ENCODE measurements at places on chromosomes 12 and 14.
A peak's percentile ranks its signal among the peaks of the same experiment; 100 is the strongest.

GRCh38 chr14:54450535-54450934, 9.4 kb upstream of the CNIH1 start:
- no peak for DNase-seq

- no peak for DNase-seq
Observed at GRCh38 chr12:52848661-52849255, at the start of gene KRT78. TSS of gene KRT78 (minus strand) at chr12:52848994. CDS start at chr12:52848930, 64 bp downstream.

GRCh38 chr12:8562310-8562709, 21.6 kb upstream of the CLEC4E start:
- DNase-seq = no peak

GRCh38 chr12:70122804-70123203, 120.4 kb upstream of the CNOT2 start:
- DNase-seq = no peak

DNA sequence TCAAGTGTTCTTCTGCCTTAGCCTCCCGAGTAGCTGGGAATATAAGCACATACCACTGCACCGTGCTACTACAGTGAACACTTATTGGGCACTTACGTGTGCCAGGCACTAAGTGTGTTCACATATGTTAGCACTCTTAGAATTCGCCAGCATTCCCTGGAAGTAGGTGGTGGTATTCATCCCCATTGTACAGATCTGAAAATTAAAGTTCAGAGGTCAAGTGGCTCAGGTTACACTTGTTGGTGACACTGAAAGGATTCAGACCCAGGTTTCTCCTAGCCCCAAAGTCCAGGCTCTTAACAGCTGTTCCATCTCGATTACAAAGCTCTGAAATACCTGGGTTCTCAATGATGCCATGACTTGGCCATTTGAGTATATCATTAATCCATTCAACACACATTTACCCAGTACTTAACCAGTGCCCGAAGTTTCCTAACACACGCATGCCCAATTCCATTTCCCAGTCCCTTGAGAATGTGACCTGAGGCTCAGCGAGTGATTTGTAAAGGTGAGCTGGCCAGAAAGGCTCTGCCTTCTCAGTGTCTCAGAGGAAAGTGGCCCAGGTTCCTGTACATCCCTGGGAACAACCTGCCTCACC, 4.8 kb downstream of the MVK start:
- no peak for DNase-seq

- no peak for DNase-seq
Observed at GRCh38 chr12:68306564-68306963, 25.6 kb downstream of the MDM1 start.

- DNase-seq = no peak
Observed at GRCh38 chr12:15931590-15932053, 20.5 kb downstream of the DERA start.

GRCh38 chr14:81363746-81364378, 36.3 kb downstream of the STON2 start:
- no peak for DNase-seq

GRCh38 chr14:91114079-91115065, 499 bp downstream of the DGLUCY start:
- peak; percentile 41 for DNase-seq

- DNase-seq = no peak
Observed at GRCh38 chr14:58488550-58488949, 61.0 kb downstream of the KIAA0586 start.

- no peak for DNase-seq
Observed at GRCh38 chr14:59699442-59699841, 122.8 kb upstream of the CCDC175 start.

DNA sequence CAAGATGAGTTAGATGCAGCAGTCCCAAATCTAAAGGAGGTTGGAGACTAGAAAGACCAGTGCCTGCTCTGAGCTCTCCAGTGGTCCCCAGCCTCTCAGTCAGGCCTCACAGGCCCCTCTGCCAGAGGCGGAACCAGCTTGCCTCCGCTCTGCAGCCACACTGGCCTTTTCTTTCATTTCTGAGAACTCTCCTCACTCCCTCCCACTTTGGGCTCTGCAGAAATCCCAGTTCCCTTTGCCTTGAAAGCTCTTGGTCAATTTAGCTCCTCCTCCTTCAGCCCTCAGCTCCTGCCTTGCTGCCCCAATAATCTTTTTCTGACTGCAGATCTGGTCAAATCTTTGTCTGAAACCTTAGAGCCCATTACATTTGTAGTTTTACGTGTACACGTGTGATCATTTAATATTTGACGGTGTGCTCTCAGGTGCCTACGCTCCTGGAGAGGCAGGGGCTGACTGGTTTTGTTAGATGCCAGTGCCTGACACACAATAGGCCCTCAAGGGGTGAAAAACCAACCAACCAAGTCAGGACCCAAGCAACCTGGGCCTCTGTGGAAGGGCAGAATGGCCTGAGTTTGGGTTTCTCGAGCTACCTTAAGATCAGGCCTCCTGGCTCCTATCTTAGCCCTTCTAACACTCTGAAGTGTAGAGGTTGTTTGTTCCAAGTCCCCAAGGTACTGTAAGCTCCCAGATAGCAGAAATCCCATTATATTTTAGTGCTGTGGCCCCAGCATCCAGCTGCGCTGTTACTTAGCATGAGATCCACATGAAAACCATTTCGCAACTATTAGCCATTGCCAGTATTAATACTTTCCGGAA, 1.1 kb upstream of the NUDT4 start:
- no peak for DNase-seq

DNA sequence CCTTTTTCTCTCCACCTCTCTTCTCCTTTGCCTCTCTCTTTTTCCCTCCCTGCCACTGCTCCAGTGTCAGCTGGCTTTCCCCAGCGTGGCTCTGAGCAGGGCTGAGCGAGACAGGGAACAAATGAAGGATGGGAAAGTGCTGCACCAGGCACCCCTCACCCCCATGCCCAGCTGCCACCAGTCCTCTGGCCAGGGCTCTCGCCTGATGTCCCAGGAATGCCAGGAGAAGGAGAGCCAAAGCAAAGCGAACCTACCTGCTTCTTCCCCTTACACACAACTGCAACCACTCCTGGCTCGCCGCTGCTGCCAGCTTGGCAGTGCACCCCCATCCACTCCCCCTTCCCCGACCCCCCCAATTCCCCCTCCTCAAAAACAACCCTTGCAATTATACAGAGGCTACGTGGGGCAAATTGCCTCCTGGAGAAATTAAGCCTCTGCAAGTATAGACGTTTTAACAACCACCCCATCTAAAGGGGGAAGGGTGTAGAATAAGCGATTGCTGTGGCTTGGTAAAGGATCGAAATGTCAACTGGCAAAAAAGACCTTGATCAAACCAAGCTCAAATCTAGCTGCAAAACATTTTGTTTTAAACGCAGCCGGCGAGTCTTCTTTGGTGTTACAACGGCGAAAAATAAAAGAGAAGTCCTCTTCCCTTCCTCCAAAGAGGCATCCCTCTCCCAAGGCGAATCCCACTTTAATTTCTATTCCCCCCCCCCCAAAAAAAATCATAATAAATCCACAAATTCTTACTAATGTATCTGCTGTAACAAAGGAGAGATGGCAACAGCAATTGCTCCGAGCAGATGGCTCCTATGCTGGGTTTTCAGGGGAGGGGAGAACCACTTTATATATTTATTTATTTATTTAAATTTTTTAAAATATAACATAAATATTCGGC, 2.9 kb downstream of the BCL11B start:
- DNase-seq = no peak

DNA sequence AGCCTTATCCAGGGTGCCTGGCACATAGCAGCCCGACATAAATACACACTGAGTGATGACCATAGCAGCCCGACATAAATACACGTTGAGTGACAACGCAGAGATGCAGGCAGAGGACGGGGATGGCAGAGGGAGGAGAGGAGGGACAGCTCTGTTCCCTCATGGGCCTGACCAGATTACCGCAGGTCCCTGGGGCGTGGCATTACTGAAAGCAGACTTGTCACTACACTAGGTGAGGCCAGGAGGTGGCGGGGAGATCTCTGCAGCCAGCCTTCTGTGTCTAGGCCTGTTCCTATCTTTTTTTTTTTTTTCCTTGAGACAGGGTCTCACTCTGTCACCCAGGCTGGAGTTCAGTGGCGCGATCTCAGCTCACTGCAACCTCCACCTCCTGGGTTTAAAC, 69.0 kb downstream of the HRK start:
- DNase-seq = no peak

- no peak for DNase-seq
Observed at GRCh38 chr14:75162631-75163030, 13.8 kb downstream of the TMED10 start.

DNA sequence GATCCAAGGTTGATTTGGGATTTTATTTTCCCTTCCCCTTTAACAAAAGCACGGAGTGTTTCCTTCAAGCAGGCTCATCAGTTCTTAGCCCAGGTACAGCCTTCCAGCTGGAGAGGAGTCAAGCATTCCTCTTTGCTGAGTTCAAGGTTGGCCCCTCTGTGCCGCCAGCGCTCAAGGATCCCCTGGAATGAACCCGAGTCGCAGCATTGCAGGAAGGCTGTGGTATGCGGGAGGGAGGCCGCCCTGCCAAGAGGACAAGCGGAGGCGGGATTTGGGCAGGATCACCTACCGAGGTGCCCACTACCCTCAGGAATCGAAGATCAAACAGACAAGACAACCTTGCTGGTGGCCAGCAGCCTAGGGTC, 53.9 kb upstream of the NCOR2 start:
- DNase-seq = no peak

DNA sequence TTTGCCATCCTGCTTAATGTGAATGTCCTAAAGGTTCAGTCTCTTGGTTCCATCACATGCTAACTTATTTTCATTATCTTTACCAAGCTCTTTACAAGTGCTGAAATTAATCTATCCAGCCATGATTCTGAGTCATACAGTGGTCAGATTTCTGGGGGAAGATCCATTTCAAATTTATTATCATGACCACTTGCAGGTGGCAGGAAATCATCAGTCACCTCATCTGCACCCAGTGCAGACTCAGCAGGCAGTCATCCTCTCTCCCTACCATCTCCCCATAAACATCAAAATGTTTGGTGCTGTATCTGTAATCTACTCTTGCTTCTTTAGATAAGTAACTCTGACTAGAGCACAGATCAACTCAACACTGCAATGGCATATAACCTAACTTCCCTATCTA, 23.5 kb downstream of the ATG14 start:
- no peak for DNase-seq

DNA sequence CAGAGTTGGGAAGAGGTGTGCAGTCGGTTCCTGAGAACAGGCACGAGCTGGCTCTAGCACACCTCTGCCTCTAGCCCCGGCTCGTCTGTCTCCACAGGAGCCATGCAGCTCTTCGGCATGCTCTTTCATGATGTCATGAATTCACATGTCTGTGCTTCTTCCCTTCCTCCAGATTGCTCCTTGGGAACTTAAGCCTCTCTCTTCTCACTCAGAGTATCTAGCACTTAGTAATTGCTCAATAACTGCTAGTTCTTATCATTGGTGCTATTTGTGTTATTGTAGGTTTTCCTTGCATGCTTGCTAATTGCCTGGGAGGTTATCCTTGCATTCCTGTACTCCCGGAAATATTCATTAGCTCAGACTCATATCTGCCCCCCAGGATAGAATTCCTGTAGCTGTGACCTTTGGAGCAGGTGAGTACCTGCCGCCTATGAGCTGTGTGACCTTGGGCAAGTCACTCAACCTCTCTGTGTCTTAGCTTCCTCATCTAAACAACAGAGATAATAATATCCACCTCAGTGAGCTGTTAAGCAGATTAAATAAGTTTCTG, 19.5 kb downstream of the FAM181A start:
- DNase-seq = no peak

GRCh38 chr12:95790917-95791849, 619 bp upstream of the NTN4 start:
- no peak for DNase-seq

DNA sequence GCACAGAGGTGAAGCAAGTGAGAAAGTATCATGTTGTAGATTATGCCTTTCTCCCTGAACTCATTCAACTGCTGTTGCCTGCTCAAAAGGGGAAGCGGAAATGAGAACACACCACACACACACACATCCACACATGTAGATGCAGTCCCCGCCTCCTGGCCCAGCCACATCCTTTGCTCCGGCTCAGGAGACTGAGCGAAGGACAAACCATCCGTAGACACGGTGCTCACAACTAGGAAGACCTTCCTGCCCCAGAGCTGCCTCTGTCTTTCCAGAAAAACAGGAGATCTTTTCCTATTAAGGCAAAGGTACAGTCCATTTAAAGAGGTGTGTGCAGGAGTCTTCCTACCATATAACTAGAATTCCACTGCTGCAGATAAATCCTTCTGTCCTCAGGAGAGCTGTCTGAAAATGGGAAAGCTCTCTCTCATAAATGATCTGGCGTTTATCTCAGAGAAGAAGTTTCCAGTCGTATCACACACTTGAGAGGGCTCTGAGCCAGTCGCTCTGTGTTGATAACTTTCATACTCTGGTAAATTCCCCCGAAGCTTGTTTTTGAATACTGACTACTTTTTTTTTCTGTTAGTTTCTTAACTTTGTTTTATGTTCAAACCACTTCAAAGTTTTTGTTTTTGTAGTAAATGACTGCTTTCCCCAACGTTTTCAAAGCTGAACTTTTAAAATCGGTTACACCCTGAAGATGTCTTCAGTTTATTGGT, at the start of gene TESPA1:
TESPA1 (minus strand) TSS at position 105 of the 719 bp plus-strand sequence. CDS start 10,200 bp downstream, outside the sequence.
- peak; percentile 59 for DNase-seq

- no peak for DNase-seq
Observed at GRCh38 chr14:52094546-52095271, 25.9 kb upstream of the NID2 start.

- no peak for DNase-seq
Observed at GRCh38 chr14:72741826-72742117, 152.1 kb downstream of the DPF3 start.

DNA sequence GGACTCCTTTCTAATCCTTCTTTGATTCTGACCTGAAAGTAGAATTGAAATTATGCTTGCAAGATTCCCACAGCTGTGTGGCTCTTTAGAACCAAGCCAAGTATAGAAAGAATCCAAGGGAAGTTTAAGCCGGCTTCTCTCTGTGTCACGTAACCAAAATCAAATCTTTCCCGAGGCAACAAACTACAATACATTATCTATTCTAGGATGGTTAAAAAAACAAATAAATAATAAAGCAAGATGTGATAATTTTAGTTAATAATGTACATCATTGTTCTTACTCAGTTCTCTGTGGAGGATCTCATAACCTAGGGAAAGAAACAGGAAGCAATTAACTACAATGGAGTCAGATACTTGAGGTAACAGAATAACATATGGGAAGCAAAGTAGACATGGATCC, 78.1 kb upstream of the ST8SIA1 start:
- no peak for DNase-seq

- DNase-seq = no peak
Observed at GRCh38 chr12:57261428-57261865, 10.5 kb upstream of the STAC3 start.
